Chondrocyte (in vitro differentiated cells): ENCODE measurements at places on chromosomes 3 and 15. TPM values are rescaled to one million over a fixed set of nuclear protein-coding genes. Genes with fewer than 3 reads are reported as not detected.
A peak's percentile ranks its signal among the peaks of the same experiment; 100 is the strongest.

GRCh38 chr15:62503451-62503850 lies 338.4 kb upstream of the C2CD4B start:
- H3K4me1 ChIP-seq: peaks cover 41% of the 10 kb centered on the region
- H3K27ac ChIP-seq: peak overlapping the region; percentile 75
- H3K4me3 ChIP-seq: no peak overlapping the region
- H3K36me3 ChIP-seq: no peaks in the 10 kb centered on the region

The SRPRB gene
- total RNA-seq: 94.0 to 122 TPM (median 99.3 TPM) in 3 replicates

DNA sequence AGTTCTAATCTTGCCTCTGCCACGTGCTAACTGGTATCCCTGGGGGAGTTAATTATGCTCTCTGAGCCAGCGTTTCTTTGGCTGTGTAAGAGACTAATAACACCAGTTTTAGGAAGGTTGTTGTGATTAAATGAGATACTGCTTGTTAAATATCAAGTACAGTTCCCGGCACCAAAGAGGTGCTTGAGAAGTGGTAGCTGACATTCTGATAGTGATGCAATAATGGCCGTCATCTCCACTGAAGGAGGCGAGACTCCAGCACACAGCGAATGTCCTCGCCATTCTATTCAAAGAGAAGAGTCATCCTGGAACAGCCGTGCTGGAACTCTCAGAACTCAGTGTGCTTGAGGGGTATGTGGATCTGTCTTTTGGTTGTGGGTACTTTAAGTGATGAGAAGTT lies 9.8 kb upstream of the C3orf70 start:
- no peak for DNase-seq
- no peaks in the 10 kb centered on the region for H3K36me3 ChIP-seq
- no peak overlapping the region for H3K27ac ChIP-seq

- H3K27ac ChIP-seq: no peak overlapping the region
- no peaks in the 10 kb centered on the region for H3K27me3 ChIP-seq
- no peak overlapping the region for H3K4me3 ChIP-seq
- no peak for DNase-seq
- H3K4me1 ChIP-seq: peaks cover 11% of the 10 kb centered on the region
Measured at GRCh38 chr3:155244699-155245098, 48.8 kb downstream of the STRIT1 start.

DNA sequence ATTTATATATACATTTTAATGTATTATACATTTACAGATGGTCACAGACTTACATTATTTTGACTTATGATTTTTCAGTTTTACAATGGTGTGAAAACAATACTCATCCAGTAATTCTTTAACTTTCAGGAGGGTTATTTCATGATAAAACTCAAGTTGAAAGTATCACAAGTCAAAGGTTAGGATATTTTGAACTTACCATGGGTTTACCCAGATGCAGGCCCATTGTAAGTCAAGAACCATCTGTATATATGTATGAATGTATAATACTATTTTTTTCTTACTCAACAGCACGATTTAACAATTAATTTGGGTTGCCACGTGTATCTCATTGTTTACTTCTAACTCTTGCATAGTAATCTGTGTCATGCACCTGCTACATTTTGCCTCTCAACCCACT lies 1002.0 kb downstream of the OTOL1 start:
- DNase-seq: no peak
- H3K4me3 ChIP-seq: no peak overlapping the region
- no peaks in the 10 kb centered on the region for H3K4me1 ChIP-seq
- no peaks in the 10 kb centered on the region for H3K27me3 ChIP-seq
- peaks cover 9% of the 10 kb centered on the region for H3K36me3 ChIP-seq

The ACSBG1 gene
- total RNA-seq: not detected in 3 replicates

- H3K27ac ChIP-seq: no peak overlapping the region
- no peak overlapping the region for H3K4me3 ChIP-seq
- H3K4me1 ChIP-seq: peaks cover 3% of the 10 kb centered on the region
- no peak for DNase-seq
- no peaks in the 10 kb centered on the region for H3K36me3 ChIP-seq
Measured at GRCh38 chr3:36965440-36965839, 20.6 kb upstream of the TRANK1 start.

The ESYT3 gene
- total RNA-seq: 0.39 to 0.70 TPM (median 0.54 TPM) in 3 replicates

- H3K4me3 ChIP-seq: no peak overlapping the region
- no peaks in the 10 kb centered on the region for H3K27me3 ChIP-seq
- no peak for DNase-seq
- no peak overlapping the region for H3K27ac ChIP-seq
- H3K4me1 ChIP-seq: no peaks in the 10 kb centered on the region
- H3K36me3 ChIP-seq: peaks cover 12% of the 10 kb centered on the region
Measured at GRCh38 chr3:195140410-195140809, 130.5 kb downstream of the XXYLT1 start.

DNA sequence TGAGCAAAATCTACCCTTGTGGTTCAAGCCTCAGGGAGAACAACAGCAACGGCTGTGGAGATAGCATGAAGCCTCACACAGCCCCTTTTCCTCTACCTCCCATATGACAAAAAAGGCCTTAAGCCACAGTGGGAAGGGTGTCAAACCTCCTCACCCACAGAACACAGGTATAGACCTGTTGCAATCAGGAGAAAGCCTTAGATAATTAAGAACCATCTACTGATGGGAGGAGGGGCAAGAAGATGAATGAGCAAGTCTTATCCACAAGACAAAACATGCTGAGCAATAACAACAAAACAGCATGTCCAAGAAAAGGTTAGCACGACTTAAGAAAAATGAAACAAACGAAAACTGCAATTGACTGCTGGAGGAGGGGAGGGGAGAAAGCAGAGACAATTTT lies 272.9 kb upstream of the BCHE start:
- DNase-seq: no peak
- H3K27ac ChIP-seq: no peak overlapping the region
- no peak overlapping the region for H3K4me3 ChIP-seq
- H3K27me3 ChIP-seq: peaks cover 8% of the 10 kb centered on the region
- no peaks in the 10 kb centered on the region for H3K4me1 ChIP-seq

GRCh38 chr3:157532529-157533297 lies 29.5 kb upstream of the VEPH1 start:
- no peak overlapping the region for H3K4me3 ChIP-seq
- no peaks in the 10 kb centered on the region for H3K4me1 ChIP-seq
- H3K36me3 ChIP-seq: peaks cover 3% of the 10 kb centered on the region
- H3K27ac ChIP-seq: no peak overlapping the region

The HRG gene
- not detected in 3 replicates for total RNA-seq

The C2CD4B gene
- total RNA-seq: 0.17 TPM in 1 of 3 replicates, not detected in the others

- H3K4me3 ChIP-seq: peak overlapping the region; percentile 31
- H3K36me3 ChIP-seq: no peaks in the 10 kb centered on the region
- peak overlapping the region; percentile 95 for H3K27ac ChIP-seq
- H3K27me3 ChIP-seq: no peaks in the 10 kb centered on the region
Measured at GRCh38 chr3:183285828-183286457, 32.9 kb downstream of the B3GNT5 start.

DNA sequence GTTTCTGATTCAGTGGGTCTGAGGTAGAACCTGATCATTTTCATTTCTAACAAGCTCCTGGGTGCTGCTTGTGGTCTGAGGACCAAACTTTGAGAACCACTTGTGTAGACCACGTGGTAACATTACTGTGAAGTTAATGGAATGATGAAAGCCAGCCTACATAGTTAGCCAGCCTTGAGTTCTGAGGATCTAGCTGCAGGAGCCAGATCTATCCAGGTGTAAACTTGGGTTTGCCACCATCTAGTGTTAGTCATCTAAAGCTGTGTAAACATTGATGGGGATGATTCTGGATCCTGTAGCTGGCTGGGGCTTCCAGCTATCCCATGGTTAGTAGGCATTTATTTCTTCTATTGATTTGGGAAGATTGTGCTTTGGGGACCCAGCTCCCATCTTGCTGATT lies 170.0 kb downstream of the TMEM108 start:
- no peak overlapping the region for H3K4me3 ChIP-seq
- H3K4me1 ChIP-seq: peaks cover 7% of the 10 kb centered on the region
- no peak overlapping the region for H3K27ac ChIP-seq
- peaks cover 2% of the 10 kb centered on the region for H3K36me3 ChIP-seq
- H3K27me3 ChIP-seq: no peaks in the 10 kb centered on the region

DNA sequence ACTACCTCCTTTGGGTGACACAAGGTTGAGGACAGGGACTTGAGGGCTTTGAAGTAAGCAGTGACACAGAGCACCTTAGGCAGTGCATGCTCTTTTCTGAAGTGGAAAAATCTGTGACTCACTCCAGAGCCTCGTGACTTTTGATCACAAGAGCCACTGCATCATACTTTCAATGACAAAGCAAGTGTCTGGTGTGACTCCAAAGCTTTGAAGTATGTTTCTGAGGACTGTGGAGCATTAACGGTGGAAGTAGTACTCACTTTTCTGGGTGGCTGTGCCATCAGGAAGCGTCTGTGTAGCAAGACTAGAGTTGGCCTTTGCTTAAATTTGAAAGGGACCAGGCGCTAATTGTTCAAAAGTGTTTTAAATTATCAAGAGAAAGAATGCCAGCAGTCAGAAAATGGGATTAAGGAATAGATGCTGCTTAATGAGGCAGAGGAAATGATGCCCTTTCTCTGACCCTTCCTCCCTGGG lies 210.7 kb upstream of the TRIM42 start:
- no peak for DNase-seq
- peaks cover 54% of the 10 kb centered on the region for H3K4me1 ChIP-seq
- peak overlapping the region; percentile 95 for H3K27ac ChIP-seq
- H3K4me3 ChIP-seq: no peak overlapping the region

DNA sequence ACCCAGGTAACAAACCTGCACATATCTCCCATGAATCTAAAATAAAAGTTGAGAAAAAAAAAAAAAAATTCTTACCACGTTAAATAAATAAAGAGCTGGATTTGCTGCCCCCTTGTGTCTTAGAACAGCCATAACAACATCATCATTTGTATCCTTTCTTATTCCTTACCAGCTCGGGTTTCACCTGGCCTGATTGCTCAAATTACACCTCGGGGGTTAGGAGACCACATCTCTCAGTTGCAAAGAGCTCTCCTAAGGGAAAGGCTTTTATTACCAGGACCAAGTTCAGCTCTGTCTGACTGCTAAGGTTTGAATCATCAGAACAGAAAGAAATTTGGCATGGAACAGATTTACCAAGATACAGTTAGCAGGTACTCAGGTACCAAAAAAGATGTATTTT lies 25.8 kb upstream of the RPL39L start:
- peaks cover 2% of the 10 kb centered on the region for H3K36me3 ChIP-seq
- peaks cover 29% of the 10 kb centered on the region for H3K4me1 ChIP-seq
- no peak for DNase-seq
- peaks cover 12% of the 10 kb centered on the region for H3K27me3 ChIP-seq
- H3K4me3 ChIP-seq: no peak overlapping the region
- H3K27ac ChIP-seq: no peak overlapping the region

DNA sequence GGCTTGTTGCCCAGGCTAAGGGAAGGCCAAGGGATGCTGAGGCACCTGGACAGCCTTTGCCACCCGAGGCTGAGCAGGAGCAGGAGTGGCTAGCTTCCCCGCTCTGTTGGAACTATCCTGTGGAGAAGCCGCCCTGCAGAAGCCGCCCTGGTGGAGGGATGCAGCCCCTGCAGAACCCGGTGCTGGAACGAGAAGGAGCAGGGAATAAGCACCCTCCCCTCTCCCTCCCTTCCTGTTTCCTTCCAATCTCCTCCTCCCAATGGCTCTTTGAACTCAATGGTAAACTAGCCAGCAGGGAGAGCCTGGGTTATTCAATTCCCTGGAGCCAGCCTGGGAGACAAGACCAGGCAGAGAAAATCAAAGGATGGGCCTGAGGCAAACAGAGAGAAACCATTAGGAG lies 11.8 kb upstream of the HRG start:
- DNase-seq: no peak
- no peak overlapping the region for H3K4me3 ChIP-seq
- H3K36me3 ChIP-seq: no peaks in the 10 kb centered on the region
- peaks cover 30% of the 10 kb centered on the region for H3K27me3 ChIP-seq
- H3K27ac ChIP-seq: no peak overlapping the region

The PPP2R3A gene
- total RNA-seq: 14.7 to 20.6 TPM (median 14.8 TPM) in 3 replicates

DNA sequence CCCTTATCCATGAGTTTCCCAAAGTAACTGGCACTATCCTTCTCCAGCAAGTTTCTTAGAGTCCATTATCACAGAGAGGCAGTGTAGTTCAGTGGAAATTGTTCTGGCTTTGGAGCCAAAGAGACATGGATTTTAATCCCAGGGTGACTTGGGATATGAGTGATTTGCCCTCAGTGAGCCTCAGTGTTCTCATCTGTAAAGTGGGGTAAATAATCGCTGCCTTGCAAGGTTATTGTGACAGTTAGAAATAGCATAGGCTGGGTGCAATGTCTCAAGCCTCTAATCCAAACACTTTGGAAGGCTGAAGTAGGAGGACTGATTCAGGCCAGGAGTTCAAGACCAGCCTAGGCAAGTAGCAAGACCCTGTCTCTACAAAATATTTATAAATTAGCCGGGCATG lies 30.0 kb downstream of the DAPK2 start:
- no peak overlapping the region for H3K4me3 ChIP-seq
- H3K27me3 ChIP-seq: no peaks in the 10 kb centered on the region
- no peaks in the 10 kb centered on the region for H3K36me3 ChIP-seq
- DNase-seq: no peak
- H3K27ac ChIP-seq: no peak overlapping the region
- H3K4me1 ChIP-seq: peaks cover 13% of the 10 kb centered on the region

GRCh38 chr15:70195171-70195570 lies 97.5 kb upstream of the TLE3 start:
- peaks cover 2% of the 10 kb centered on the region for H3K27me3 ChIP-seq
- H3K4me1 ChIP-seq: peaks cover 39% of the 10 kb centered on the region
- H3K27ac ChIP-seq: peak overlapping the region; percentile 90

DNA sequence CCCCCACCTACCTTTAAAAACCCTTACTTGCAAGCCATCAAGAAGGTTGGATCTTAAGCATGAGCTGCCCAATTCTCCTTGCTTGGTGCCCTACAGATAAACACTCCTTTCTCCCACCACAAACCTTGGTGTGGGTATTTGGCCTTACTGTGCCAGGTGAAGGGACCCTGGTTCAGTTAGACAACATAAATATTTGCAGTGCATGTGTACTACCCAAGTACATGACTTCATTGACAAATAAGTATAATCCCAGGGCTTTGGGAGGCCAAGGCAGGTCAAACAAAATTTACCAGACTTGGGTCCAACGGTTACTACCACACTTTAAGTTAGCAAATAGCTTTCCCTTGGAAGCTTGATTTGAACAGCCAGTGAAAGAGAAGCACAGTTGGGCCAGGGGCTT lies 9.3 kb upstream of the CNOT10 start:
- no peak overlapping the region for H3K27ac ChIP-seq
- H3K4me1 ChIP-seq: no peaks in the 10 kb centered on the region
- no peak for DNase-seq
- H3K4me3 ChIP-seq: no peak overlapping the region
- H3K27me3 ChIP-seq: peaks cover 3% of the 10 kb centered on the region
- no peaks in the 10 kb centered on the region for H3K36me3 ChIP-seq

The TTC23 gene
- 21.3 to 27.7 TPM (median 25.0 TPM) in 3 replicates for total RNA-seq

- DNase-seq: no peak
- H3K36me3 ChIP-seq: no peaks in the 10 kb centered on the region
- no peak overlapping the region for H3K4me3 ChIP-seq
- no peak overlapping the region for H3K27ac ChIP-seq
Measured at GRCh38 chr3:55339390-55339789, 147.7 kb downstream of the WNT5A start.

The VGLL3 gene
- 170 to 405 TPM (median 177 TPM) in 3 replicates for total RNA-seq

GRCh38 chr15:67805008-67805665 lies 20.2 kb upstream of the SKOR1 start:
- no peak overlapping the region for H3K4me3 ChIP-seq
- H3K27ac ChIP-seq: no peak overlapping the region
- no peaks in the 10 kb centered on the region for H3K4me1 ChIP-seq
- no peaks in the 10 kb centered on the region for H3K27me3 ChIP-seq
- H3K36me3 ChIP-seq: peaks cover 9% of the 10 kb centered on the region
